Inflammatory macrophage treated with lipopolysaccharide for 4 hours (primary cell): ENCODE measurements at places on chromosomes 6 and 20.

DNA sequence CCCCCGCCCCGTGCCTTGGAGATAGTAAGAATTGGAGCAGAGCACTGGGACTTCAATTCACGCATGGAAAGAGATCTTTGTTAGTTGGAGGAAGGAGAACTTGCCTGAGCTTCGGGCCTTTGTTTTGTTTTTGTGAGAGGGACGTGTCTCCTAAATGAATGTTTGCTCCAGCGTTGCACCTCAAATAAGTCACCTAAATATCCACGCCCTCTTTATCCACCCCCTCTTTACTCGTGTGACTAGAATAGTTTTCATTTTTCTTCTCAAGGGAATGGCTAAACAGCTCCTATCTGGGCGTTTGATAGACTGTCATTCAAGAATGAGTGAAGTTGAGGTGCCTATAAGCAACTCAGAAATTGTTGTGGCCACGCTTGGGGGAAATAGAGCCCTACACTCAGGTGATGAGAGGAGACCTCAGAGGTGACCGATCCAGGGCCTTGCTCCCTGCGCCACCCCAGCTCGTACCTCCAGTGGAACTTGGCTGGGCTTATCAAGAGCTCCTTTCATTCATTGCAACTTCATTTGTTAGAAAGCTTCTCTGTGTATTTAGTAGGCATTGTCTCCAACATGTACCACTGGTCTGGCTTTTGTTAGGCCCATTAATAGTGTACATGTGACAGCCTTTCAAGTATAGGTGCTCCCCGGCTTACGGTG is 861 bp downstream of the PCMTD2 start:
- peak; percentile 21 for DNase-seq

- DNase-seq, result no peak
These were observed 864 bp upstream of the ARFGEF2 start for GRCh38 chr20:48920527-48921167.

DNA sequence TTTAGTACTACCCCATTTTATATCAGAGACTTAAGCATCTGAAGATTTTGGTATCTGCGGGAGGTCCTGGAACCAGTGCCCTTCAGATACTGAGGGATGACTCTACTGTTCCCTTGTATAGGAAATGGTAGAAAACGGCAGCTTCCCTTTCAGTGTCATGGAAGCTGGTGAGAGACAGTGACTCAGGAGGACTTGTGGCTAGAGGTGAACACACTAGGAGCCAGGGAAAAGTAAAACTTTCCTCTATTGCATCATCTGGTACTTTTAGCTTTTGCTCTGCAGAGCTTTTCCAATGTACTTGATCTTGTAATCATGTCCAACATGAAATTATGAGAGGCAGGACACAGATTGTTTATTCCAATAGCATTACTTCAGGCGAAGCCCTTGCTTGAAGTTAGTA is 45.0 kb downstream of the RNF144B start:
- DNase-seq, result peak; percentile 95

- DNase-seq, result no peak
These were observed 43.9 kb downstream of the FILIP1 start for GRCh38 chr6:75449630-75450206.

DNA sequence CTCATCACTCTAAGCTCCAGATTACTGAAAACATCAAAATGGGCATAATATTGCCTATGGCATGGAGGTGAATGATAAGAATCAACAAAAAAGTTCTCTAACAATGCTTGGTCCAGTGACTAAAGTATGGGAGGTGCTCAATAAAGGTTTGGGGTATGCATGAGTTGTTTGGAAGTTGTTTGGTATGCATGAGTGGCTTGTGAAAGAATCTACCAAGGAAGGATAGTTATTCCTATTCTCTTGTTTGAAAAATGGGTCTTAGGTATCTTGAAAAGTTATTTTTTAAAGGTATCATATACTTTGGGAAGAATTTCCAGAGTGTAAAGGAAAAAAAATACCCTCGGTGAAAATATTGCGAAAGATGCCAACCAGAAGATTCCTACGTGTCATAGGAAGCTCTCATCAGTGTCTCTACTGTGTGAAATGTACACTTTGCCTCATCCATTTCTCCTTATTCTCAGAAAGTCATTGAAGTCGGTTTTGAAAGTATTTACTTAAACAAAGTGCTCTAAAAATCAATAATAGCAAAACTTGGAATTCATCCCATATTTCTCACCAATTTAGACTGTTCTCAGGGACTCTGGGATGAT is 449.8 kb downstream of the ADGRB3 start:
- DNase-seq, result no peak

DNA sequence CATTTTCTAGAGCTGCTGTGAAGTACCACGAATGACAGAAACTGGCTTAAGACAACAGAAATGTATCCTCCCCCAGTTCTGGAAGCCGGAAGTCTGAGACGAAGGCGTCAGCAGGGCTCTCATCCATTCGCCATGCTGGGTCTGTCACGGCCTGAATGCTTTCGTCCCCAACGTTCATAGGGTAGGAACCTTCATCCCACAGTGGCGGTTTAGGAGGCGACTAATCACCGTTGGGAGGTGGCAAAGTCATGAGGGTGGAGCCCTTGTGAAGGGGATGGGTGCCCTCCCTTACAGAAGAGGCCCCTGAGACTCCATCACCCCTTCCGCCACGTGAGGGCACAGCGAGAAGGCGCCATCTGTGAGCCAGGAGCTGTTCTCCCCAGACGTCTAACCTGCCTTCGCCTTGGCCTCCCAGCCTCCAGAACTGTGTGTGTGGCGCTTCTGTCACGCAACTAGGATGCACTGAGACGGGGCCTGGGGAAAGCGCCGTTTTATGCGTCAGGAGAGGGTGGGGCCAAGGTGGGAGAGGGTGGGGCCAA is 250.3 kb downstream of the TTLL2 start:
- no peak for DNase-seq

DNA sequence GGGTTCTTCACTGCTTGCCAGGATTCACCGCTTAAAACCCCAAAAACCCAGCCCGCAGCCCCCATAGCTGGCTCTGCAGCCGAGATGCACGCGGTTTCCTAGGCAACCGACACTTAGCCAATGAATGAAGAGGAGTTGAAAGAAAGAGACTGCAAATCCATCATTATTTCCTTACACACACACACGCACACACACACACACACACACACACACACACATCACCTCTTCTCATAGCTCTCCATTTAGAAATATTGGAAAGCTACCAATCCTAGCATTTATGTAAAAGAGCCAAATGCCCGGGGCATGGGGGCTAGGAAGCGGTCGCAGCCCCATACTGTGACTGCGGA is 3.4 kb upstream of the TUBB2B start:
- DNase-seq, result no peak

DNA sequence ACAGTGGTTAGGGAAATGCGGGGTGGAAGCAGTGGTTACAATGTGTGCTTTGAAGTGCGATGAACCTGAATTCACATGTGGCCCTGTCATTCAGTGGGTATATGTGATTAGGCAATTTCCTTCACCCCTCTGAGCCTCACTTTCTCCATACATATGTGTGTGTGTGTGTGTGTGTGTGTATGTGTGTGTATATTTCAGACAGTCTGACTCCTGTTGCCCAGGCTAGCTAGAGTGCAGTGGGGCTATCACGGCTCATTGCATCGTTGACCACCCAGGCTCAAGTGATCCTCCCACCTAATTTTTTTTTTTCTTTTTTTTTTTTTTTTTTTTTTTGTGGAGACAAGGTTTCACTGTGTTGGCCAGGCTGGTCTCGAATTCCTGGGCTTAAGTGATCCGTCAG is 6.3 kb downstream of the PPP1R14C start:
- DNase-seq, result no peak

GRCh38 chr6:108118810-108119768 is 44.5 kb upstream of the OSTM1 start:
- peak; percentile 19 for DNase-seq

DNA sequence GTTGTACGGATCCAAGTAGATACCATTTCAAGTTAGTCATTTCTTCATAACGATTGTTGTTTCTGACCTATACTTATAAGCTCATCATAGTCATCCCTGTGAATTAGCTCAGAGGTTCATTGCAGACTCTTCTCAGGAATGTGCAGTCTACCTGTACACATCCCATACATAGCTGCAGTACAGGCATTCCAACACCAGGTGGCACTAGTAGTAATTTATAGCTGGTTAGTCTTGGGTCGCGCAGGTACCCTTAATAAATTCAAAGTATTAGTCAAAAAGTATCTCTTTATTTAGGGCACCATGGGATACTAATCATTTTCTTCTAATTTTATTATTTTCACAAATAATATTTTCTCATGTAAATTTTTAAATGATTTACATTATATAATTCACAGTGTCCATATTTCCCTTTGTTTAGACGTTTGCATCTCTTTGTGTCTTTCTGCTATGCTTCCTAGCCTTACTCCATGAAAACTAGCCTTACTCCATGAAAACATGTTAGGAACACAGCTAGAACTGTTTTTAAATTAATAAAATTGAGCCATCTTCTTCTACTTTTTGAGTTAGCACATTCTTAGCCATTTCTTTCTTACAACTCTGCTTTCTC is 128.6 kb upstream of the FAM83B start:
- DNase-seq, result peak; percentile 54

GRCh38 chr6:80605165-80605989 is 498.9 kb downstream of the BCKDHB start:
- peak; percentile 46 for DNase-seq

DNA sequence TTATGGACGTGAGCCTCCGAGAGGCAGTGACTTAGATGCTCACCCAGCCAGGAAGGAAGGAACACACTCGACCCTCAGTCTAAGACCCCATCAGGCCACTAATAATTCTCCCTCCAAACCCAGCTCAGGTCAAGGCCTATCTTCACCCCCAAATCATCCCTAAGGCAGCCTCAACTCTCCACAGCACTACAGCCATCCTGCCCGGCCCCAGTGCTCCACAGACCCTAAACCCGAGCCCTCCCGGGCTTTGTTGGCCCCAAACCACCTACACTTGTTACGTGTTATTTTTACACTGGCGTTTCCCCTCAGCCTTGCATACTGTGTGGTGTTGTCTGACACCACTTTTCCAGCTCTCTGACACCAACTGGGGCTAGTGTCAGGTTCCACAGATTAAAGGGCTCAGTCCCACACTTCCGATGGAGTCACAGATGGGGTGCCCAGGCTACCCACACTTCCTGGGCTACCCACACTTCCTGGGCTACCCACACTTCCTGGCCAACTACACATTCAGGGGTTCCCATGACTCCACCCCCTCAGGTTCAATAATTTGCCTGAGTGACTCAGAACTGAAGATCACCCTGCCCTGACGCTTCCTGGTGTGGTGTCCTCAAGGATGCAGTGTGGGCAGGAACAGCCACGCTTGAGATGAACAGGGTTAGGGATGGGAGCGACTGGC is 25.3 kb downstream of the RBCK1 start:
- peak; percentile 40 for DNase-seq

- no peak for DNase-seq
These were observed 156.1 kb downstream of the SYCP2 start for GRCh38 chr20:59777331-59777725.

GRCh38 chr6:31209137-31209536 is 38.7 kb upstream of the POU5F1 start:
- DNase-seq, result no peak

GRCh38 chr6:166738386-166739116 is 111.5 kb upstream of the RPS6KA2 start:
- DNase-seq, result peak; percentile 16

DNA sequence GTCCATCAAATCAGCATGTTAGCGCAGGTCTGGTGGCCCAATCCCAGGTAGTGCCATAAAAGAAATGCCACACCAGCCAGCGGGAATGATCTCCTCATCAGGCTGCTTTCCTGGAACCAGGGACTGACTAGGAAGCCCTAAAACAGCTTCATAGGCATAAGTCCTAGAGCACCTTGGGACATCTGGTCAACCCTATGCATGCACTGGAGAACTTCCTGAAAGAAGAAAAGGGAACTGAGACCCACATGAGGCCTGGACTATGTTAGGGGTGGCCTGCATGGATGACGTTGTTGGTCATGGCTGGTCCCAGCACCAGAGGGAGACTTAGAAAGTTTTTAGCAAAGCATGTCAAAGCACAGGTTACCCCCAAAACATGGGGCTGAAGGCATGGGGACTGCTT is 7.6 kb upstream of the KCNK16 start:
- peak; percentile 74 for DNase-seq

DNA sequence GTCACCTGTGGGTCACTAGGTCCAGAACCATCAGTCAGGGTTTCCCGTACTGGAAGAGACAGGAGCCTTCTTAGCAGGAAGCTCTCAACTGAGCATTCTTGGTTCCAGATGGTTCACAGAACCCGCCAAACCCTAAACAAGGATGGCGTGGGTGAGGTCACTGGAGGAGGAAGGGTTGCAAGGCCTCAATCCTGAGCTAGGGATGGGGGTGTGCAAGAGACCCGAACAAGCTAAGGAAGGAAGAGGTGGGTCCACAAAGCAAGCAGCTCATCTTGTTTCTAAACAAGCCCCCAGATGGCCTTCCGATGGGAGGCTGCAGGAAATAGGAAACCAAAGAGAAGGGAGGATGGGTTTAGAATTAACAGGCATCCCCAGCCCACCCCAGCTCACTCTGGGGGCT is 92.7 kb downstream of the PREX1 start:
- no peak for DNase-seq

- DNase-seq, result no peak
These were observed 577.4 kb downstream of the HTR1B start for GRCh38 chr6:76885861-76886301.

- no peak for DNase-seq
These were observed 254.3 kb downstream of the LMBRD1 start for GRCh38 chr6:69542494-69542893.

DNA sequence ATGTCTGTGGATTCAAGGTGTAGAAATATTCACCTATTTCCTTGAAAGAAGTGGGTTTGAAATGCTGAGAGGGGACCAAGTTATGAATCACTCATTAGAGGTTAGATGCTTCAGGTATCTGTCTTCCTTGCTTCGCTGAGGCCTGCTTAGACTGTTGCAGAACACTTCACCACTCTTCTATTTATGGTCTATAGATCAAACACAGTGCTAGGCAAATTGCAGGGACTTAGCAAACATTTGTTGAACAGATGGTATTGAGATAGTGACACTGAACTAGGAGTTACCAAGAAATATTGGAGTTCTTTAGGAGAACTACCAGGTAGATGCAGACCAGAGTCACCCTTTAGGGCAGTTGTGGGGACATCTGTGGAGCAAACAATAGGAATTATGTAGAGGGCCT is 123.8 kb downstream of the RFPL4B start:
- DNase-seq, result no peak

DNA sequence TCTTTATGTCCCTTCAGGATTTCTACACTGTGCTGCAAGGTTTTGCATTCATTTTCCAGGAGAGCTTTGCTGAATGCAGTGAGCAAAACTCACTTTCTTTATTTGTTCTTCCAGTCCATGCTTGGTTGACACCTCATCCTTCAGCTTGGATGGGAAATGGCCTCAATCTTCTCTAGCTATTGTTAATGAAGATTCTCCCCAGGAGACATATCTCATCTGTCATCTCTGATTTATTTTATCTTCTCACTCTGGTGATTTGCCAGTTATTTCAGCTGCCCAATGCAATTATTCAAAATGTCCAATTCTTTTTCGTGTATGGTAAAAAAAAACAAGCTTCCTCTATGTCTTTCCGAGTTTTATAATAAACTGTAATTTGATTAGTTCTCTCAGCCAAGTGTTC is 77.9 kb upstream of the PAK5 start:
- no peak for DNase-seq

DNA sequence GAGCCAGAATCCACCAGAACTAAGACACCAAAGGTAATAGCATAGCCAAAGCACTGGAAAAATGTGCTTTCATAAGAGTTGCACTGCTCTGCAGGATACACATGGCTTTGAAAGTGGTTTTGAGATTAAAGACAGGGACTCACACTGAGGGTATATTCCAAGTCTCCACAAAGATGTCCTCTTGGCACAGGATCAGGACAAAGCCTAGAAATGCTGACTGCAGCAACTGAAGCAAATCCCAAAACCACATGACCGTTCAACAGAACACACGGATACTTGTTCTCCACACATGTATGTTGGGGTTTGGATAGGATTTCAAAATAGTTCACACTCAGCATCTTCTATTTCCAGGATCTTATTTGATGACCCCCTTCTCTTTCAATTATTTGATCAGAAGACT is 364.3 kb upstream of the HSF2 start:
- no peak for DNase-seq
